ENCODE measurements at places on chromosomes 11 and 22. TPM values are rescaled to one million over a fixed set of nuclear protein-coding genes. Genes with fewer than 3 reads are reported as not detected.

Gene GLYATL1
- 1.2 TPM for total RNA-seq

Gene NAA40
- total RNA-seq = 11.4 TPM

Gene OR4D5
- not detected for total RNA-seq

Gene TBX10
- not detected for total RNA-seq

Gene PLA2G3
- total RNA-seq = not detected

Gene PLXNB2
- 8.5 TPM for total RNA-seq

Gene TBX1
- total RNA-seq = 34.7 TPM

Gene EFCAB6
- 0.49 TPM for total RNA-seq

Gene GAS2L1
- total RNA-seq = 23.0 TPM

Gene SLC6A5
- not detected for total RNA-seq

Gene CBLIF
- not detected for total RNA-seq

Gene TNNT3
- 1,260 TPM for total RNA-seq

Gene F2
- total RNA-seq = 3.0 TPM

Gene RFPL3
- not detected for total RNA-seq

Gene HBG1
- not detected for total RNA-seq

Gene ACR
- total RNA-seq = not detected

Gene SCGB2A2
- total RNA-seq = not detected

Gene MS4A12
- total RNA-seq = not detected

Gene DSCAML1
- total RNA-seq = 0.07 TPM

Gene LSP1
- total RNA-seq = 6.4 TPM

Gene CHRNA10
- total RNA-seq = not detected

Gene FGF3
- total RNA-seq = not detected

Gene POU2AF2
- 0.51 TPM for total RNA-seq

Gene SCGB1D2
- not detected for total RNA-seq

Gene TEX54
- total RNA-seq = not detected

Gene FBLN1
- 37.1 TPM for total RNA-seq

Gene OR51M1
- total RNA-seq = not detected
